Suprapubic skin (tissue), 4 donors: ENCODE measurements at places on chromosomes 12 and 14. TPM values are rescaled to one million over a fixed set of nuclear protein-coding genes. Genes with fewer than 3 reads are reported as not detected.

DNA sequence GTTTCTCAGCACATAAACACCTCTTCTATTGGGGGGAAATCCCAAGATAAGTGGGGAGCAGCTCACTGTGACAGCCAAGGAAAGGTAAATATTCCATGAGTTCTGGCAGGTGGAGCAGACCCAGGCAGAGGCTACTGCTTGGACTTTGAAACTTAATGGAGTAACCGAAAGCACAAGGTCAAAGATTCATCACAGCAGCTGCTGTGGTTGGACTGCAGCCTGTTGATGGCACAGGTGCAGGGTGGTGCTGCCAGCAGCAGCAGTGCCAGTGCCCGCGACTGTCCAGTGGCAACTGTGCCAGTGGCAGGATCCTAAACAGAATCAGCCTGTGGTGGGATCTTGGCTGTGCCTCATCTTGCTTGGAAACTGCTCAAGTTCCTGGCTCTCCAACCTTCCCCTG is 81.4 kb upstream of the ARID2 start:
- DNase-seq, result no peak

- no peak for DNase-seq
Observed at GRCh38 chr14:74756326-74756725, 6.8 kb upstream of the YLPM1 start.

- no peak for DNase-seq
Observed at GRCh38 chr12:29234965-29235626, 86.0 kb downstream of the FAR2 start.

- peak; percentile 85 for DNase-seq
Observed at GRCh38 chr14:44962334-44963043, 499 bp downstream of the TOGARAM1 start.

GRCh38 chr14:57314396-57315089 is 45.8 kb downstream of the AP5M1 start:
- DNase-seq, result no peak

- DNase-seq, result no peak
Observed at GRCh38 chr14:20387576-20387975, 25.7 kb downstream of the TEP1 start.

Gene AQP5
- total RNA-seq, result 258 TPM

Gene JAG2
- 70.8 TPM for total RNA-seq

Gene KLRF1
- total RNA-seq, result not detected

Gene SMCO3
- total RNA-seq, result not detected

Gene E2F7
- total RNA-seq, result 0.83 TPM

Gene PTHLH
- 2.0 TPM for total RNA-seq

Gene PRPF40B
- 10.1 TPM for total RNA-seq
